Naive thymus-derived CD4-positive, alpha-beta T cell (primary cell): ENCODE measurements at places on chromosomes 1 and 21. TPM values are rescaled to one million over a fixed set of nuclear protein-coding genes. Genes with fewer than 3 reads are reported as not detected.

- no peak for DNase-seq
Measured at GRCh38 chr1:170731566-170732251, 67.8 kb downstream of the PRRX1 start.

DNA sequence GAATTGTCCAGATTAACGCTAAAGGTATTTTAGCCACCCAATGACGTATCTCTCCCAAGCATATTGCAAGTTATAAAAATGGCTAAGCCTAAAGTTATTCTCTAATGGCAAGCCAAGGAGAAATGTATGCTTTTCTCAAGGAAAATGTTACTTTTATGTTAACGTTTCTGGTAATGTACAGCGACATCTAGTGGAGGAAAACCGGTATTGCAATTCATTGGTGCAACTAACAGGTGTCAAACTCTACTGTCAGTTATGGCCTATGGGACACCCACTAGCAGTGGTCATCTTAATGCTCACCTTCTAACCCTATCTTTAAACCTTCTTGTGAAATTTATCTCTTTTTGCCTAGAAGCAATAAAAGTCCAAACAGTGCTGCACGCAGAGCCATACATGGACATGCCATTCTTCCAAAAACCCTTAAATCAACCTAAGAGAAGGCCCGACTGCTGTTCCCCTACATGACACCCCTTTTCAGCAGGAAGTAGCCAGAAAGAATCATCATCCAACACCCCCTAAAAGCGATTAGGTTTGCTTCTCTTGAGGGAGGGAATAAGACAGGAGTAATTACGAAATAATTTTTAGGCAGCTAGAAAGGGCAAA, 68.7 kb upstream of the LRIF1 start:
- DNase-seq, result peak; percentile 64

DNA sequence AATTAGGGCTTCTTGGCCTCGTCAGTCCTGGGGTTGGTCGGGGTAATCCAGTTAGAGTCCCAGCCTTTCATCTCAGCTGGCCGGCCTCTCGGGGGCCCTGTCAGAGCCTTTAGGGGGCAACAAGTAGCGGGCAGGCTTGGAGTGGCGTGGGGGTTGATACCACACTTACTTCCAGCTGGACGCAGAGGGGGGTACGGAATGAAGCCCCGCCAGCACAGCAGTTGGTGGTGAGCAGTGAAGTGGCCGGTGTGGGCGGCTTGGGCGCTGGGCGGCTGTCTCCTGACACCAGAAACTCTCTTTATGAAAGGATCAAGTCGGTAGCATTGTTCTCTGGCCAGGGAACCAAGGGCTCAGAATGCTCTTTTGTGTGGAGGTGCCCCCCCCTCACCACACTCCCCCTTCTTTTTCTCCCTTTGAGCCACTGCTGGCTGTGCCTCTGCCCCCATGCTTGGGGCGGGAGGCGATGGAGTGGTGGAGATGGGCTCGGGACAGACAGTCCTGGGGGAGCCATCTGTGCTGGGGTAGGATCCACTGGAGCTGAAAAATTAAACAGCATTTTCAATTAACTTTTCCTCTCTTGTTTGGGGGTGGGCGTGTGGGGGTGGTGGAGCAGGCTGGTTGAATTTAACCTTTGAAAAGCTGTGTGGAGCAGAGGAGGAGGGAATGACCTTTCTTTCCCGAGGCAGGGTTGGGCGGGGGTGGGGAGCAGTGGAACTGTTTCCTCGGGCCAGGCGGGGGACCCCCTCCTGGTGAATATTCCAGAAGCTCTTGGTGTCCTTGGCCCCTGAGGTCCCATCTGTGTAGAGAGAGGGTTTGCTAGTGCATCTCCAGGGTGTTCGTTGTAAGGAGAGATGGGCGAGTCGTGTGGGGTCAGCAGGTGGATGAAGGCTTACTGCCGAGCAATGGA, 102.7 kb downstream of the RNF220 start:
- no peak for DNase-seq

- DNase-seq, result no peak
Measured at GRCh38 chr1:66207484-66207883, 326.5 kb upstream of the SGIP1 start.

DNA sequence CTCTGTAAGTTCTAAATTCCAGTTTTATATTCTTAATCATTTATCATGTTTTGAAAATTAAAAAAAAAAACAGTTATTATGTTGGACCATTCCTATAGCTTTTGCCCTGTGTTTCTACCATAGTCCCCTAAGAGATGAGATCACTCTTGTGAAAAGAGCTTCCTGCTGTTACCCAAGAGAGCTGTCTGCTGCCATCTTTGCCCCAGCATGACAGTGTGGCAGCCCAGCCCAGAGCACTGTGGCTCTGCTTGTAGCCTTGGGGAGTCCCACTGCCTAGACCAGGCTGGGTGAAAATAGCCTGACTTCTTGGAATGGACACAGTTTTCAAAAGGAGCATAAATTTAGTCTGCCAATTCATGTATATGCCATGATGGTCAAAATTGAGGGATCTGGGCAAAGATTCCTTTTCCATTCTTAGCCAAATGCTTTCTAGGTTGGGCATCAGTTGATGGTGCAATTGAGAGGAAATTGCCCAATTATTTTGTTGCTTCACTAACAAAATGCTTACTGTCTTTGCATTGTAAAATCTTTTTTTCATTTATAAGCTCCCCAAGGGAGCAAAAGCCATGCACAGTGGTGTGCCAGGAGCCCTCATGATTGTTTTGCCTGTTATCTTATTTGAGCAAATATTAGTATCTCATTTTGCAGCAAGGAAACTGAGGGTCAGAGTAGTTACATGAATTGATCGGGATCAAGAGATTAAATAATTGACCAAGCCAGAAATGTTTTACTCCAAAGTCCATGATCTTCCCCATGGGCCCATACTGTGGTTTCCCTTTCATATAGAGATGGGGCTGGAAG, 72.8 kb downstream of the ETS2 start:
- no peak for DNase-seq

The CHD5 gene
- 0.93 TPM for total RNA-seq
